GM03348 (cell line): ENCODE measurements at places on chromosomes 2 and 18.

- no peak for DNase-seq
Observed at GRCh38 chr18:35182151-35182550, 58.7 kb upstream of the ZNF397 start.

DNA sequence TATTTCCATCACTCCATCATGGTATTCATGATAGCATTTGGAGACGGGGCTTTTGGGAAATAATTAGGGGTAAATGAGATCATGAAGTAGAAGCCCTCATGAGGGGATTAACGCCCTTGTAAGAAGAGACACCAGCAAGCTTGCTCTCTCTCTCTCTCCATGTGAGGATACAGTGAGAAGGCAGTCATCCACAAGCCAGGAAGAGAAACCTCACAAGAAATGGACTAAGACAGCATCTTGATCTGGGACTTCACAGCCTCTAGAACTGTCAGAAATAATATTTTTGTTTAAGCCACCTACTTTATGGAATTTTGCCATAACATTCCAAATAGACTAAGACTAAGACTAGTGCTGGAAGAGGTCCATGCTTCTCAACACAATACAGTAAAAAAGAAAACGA lies 464.6 kb upstream of the GCFC2 start:
- no peak for DNase-seq

DNA sequence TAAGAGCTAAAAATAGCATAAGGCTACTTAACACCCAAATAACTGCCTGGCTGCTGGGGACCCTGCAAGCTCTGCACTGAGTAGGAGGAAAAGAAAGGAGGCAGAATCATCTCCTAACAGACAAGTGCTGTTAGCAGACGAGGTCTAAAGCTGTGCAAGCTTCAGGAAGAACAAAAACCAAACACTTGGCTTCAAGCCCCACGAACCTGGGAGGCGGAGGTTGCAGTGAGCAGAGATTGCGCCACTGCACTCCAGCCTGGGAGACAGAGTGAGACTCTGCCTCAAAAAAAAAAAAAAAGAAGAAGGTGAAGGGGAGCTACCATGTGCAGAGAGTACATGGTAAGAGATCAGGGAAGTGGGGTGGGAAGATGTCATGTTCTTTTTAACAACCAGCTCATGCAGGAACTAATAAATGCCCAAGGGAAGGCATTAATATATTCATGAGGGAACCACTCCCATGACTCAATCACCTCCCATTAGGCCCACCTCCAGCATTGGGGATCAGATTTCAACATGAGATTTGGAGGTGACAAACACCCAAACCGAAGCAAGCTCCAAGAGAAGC lies 28.8 kb upstream of the INO80C start:
- no peak for DNase-seq

DNA sequence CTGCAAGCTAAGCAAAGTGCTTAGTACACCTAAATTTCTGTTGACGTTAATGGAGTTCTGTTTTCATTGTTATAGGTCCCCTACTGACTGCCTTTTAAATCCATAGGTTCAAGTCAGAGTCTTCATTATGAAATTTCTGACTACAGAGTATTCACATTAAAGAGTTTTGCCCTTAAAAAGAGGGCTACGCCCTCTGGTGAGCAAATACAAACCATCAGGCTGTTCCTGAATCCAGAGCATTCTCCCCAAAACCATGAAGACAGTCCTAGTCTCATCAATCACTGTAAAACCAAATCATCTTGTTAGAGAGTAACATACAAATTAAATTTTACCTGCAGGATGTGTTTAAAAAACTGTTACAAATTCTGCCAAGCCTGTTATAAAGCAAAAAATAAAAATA lies 1091.7 kb downstream of the TDRD15 start:
- no peak for DNase-seq

DNA sequence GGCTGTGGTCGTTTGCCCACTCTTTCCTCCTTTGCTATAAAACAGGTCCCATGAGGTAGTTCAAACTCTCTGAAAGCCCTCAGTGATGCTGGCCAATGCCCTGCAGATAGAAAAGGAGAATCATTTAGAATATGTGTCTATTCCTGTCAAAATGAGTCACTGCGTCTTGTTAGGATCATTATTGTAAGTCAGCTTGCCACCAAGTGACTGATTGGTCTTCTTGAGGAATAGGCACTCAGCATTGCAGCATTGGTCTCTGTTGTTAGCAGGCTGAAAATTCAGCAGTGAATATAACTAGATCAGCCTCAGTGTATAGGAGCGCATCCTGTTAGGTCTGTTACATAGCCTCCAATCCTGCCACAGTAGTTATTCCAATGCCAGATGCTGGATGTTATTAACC lies 28.9 kb downstream of the PRKRA start:
- DNase-seq, result no peak

DNA sequence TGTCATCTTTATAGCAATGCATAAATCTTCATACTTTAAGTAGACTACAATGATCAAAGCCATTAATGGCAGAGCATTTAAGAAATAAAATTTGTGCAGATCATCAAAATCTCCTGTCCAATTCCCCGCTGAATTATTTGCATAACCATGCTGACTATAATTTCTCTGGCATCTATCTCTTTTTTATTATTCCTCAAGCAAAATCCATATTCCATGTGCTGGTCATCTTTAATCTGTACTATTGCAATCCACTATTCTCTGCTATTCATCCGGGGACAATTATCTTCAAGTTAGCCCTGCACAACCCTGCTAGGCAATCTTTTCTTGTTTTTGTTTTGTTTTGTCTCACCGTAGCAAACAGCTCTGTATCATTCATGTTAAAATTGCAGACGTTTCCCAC lies 1469.6 kb upstream of the NXPH2 start:
- DNase-seq, result no peak

- DNase-seq, result no peak
Observed at GRCh38 chr2:46000660-46001059, 296.5 kb upstream of the EPAS1 start.

DNA sequence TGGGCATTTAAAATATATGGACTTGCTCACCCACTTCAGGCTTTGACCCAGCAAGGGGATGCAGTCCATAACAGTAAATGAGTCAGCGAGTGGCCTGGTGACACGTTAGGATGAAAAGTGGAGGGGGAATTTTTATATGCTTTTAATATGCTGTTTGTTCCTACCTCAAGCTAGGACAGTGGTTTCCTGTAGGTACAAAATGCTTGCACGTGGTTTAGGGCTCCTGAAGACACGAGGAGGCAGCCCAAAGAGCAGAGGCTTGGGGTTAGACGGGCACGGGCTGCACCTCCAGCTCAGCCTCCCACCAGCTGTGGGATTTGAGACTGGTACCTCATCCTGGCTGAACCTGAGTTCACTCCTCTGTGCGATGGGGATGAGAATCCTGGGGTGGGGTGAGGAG lies 306.2 kb upstream of the CXCR4 start:
- no peak for DNase-seq

GRCh38 chr2:195363496-195363895 lies 293.5 kb upstream of the SLC39A10 start:
- peak; percentile 15 for DNase-seq

DNA sequence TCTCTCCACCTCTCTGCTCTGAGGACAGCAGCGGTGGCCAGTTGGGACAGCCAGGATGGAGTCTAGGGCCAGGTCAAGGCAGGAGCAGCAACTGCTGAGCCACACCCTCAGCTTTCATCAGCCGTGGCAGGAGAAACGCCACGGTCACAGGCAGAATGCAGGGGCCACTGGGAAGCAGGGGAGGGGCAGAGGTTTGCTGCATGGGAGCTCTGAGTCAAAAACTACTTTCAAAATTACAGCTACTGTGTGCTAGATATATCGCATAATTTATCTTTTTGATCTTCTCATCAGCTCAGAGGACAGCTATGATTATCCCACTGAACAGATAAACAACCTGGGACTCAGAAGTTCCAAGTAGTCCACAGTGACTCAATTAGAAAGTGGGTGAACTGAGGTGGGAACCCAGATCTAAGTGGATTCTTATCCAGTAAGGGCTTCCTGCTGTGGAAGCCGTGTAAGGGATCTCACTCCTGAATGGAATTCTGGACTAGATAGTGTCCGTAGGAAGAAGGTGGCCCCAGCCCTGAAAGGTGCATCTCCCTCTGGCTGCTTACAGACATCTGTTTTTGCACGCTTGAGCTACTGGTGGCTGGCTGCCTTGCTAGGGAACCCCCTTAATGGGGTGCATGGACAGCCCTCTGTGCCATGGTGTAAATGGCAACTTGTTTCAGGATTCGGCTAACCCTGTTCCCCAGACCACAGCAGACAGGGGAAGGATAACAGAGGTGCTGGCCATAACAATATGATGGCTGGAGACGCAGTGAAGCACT lies 194.6 kb upstream of the SMAD2 start:
- no peak for DNase-seq

- DNase-seq, result no peak
Observed at GRCh38 chr2:41775366-41776025, 272.3 kb upstream of the PKDCC start.

GRCh38 chr18:37426586-37426985 lies 139.0 kb downstream of the CELF4 start:
- DNase-seq, result no peak

GRCh38 chr2:70967189-70967588 lies 11.2 kb upstream of the ANKRD53 start:
- DNase-seq, result no peak

DNA sequence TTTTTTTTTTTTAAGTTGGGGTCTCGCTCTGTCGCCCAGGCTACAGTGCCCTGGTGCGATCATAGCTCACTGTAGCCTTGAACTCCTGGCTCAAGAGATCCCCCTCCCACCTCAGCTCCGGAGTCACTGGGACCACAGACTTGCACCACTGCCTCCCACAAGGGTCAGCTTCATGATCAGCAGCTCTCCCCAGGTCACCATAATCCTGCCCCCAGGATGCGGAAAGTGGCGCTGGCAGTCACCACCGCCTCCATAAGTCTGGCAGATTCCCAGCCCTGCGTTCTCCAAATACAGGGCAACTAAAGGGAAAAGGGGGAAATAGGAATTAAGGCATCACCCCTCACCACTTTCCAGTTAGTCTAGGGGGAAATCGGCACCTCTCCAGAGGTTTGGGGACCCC lies 5.2 kb upstream of the ARID5A start:
- DNase-seq, result no peak

DNA sequence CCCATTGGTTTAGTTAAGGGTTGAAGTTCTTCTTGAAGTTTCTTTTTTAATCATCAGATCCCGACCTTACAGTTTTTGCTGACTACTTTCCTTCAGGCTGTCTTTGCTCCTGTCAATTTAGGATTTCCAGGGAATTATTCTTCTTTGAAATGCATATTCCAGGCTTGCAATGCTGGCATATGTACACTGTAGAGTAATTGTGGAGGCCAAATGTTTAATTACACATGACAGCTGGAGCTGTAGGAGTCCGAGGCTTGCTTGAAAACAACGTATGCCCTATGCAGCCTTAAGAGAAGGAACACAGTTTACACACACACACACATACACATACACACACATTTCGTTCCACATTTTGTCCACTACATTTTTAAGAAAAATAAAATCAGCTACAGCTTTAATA lies 602.3 kb downstream of the TMEM182 start:
- DNase-seq, result no peak

- no peak for DNase-seq
Observed at GRCh38 chr18:23397907-23398306, 55.2 kb upstream of the RIOK3 start.

DNA sequence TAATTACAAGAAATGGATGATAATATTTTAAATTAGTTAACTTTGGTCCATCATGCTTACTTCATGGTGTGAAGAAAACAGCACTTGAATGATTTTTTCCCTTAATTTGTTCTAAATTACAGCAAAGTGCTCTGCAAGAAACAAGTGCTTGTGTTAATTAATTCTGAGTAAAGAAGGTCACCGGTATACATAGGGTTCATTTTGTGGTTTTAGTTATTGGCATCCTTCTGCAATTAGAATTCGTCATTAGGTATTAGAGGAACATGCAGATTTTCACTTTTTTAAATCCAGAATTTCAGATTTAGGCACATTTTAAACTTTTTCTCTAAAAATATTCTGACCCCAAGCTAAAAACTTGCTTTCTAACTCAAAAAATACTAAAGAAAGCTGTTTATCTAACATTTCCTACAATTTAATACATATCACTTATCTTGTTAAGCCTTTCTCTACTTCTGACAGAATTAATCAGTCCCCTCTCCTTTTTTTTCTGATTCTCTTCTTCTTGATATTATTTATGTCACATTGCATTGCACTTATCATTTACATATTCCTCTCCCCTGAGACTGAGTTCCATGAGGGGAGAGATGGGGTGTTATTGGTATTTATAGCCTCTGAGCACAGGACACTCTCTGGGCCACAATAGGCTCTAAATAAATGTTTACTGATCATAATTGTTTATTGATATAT lies 129.2 kb downstream of the PLA2R1 start:
- no peak for DNase-seq

- DNase-seq, result no peak
Observed at GRCh38 chr18:51350081-51350480, 152.6 kb upstream of the MEX3C start.

DNA sequence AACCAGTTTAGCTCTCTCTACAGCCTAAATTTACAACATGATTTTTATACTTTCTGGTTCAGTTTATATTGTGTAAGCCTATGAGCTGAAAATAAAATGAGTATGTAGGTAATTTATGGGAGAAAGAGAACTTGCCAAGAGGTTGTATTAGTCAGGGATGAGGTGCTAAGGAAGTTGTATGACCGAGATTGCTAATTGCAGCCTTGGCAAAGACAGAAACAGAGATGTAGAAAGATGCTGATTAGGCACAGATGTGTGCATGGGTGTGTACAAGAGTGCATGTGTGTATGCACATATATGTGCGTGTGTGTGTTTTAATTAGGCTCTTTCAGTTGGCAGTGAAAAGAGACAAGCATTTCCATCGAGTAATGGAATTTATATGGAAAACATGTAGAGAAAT lies 213.9 kb downstream of the FBXO15 start:
- no peak for DNase-seq

DNA sequence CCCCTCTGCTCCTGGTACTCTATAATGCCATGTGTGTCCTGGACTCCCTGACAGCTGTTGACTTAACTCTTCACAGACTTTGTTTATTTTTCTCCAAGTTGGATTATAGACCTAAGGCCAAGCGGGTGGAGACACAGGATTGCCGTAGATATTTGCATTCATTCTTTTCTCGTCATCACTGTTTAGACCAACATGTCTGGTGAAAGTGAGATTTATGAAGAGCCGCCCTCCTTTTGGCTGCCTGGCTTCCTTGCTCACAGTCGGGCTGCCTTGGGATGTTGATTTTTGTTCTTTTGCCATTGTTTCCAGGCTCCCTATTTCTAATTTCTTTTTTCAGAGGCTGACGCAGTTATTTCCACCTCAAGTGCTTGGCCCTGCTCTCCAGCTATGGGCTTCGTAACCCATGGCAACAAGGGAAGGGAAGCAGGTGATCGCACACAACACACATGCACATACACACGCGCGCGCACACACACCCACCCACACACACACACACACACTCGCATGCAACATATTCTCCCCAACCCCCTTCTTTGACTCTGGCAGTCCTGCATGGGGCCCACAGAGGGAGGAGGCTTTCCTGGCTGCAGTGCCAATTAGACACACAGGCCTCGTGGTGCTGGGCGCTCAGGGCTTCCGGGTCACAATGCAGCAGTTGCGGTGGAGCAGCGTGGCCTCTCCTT lies 296.5 kb downstream of the MTX2 start:
- no peak for DNase-seq

DNA sequence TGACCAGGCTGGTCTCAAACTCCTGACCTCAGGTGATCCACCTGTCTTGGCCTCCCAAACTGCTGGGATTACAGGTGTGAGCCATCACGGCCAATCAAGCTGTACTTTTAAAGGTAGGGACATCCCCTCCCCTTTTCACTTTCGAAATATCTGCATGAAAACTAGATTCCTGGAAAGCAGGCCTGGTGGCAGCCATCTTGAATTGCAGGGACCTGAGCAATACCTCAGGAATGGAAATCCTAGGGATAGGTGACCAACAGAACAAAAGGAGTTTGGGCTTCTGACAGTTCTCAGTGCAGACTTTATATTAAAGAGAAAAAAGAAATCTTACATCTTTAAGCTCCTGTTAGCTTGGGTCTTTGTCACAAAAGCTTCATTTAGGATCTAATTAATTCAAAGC lies 62.6 kb downstream of the KLF7 start:
- no peak for DNase-seq
